ENCODE measurements at places on chromosomes 3 and 15.

- DNase-seq = no peak
Measured at GRCh38 chr15:77798151-77798835, 165.6 kb upstream of the LINGO1 start.

DNA sequence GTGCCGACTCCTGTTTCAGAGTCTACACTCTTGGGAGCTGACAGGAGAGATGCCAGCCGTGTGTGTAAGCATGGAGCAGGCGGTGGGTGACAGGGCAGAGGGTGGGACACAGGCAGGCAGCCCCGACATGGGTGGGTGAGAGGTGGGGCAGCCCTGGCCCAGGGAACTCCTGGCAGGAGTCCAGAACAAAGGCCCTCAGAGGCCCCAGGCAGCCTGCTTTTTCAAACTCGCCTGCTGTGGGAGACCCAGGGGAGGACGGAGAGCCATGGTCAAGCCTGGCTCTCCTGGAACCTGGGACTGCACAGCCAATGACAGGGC, 29.3 kb upstream of the SLC41A3 start:
- no peak for DNase-seq

DNA sequence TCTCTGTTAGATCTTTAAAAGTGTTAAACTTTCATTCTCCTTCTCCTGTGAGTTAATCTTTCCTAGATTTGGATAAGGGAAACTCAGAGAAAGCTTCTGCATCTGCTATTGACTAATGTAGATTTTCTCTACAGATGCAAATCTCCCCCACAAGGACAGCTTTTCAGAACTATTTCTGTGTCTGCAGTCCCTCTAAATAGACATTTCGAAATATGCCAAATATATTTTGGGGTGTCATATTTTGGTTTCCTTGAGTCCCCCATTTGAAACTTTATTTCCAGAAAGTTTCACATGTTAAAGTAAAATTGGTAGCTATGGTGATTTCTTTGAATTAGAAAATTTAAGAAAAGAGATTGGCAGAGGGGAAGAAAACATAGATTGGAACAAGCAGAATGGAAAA, 852.3 kb upstream of the ALCAM start:
- no peak for DNase-seq

GRCh38 chr15:29016518-29016917, 130.7 kb downstream of the APBA2 start:
- DNase-seq = no peak

GRCh38 chr3:109336291-109336861, 970 bp downstream of the DPPA4 start:
- DNase-seq = peak; percentile 26

- DNase-seq = no peak
Measured at GRCh38 chr3:1227111-1227510, 134.3 kb downstream of the CNTN6 start.

DNA sequence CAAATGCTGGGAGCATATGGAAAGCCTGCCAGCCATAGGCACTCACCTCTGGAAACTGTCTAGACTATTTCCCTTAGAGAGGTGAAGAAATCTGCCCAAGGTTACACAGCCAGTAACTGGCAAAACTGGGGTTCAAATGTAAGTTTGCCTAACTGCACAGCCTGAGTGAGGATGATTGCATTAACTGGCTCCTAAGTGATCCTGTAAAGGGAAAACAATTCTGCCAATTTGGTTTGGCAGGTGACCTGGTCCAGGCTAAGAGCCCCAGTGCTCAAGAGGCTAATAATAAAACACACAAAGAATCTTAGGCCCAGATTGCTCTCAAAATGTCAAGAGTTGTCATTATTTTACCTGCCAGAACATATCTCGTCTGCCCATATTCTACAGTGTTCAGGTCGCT, 43.9 kb upstream of the SPRED1 start:
- no peak for DNase-seq

- DNase-seq = no peak
Measured at GRCh38 chr3:46667061-46667621, 26.3 kb downstream of the ALS2CL start.

DNA sequence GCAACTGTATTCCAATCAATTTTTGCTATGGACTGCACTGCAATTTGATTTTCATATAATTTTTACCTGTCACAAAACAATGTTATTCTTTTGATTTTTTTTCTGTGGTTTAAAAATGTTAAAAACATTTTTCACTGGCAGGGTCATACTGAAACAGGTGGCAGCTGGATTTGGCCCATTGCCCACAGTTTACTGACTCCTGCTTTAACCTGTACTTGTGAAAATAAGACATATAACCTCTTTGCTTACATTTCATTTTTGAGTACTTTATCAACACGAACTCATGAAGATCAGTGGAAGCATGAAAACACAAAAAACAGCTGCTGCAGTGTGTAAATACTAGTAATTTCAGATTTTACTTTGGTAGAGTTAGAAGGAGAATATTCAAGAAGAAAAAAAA, 313.1 kb downstream of the WDR72 start:
- DNase-seq = no peak

DNA sequence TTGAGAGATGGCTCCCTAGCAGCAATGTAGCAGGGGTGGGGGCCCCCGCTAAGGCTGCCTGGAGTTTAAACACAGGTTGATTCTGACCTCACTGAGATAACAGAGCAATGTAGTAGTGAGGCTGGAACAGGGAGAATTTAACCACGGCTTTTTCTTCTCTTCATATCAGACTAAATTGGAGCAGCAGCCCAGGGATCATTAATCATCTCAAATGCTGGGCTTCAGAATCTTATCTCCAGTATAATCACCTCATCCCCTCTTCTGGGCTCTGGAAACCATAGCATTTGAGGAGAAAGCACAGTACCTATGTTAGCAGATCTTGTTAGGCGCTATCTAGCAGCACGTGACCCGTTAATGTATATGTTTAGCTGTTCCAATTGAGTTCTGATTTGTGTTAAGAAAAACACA, 25.4 kb upstream of the DET1 start:
- no peak for DNase-seq

GRCh38 chr3:190676481-190676880, 162.6 kb downstream of the IL1RAP start:
- peak; percentile 79 for DNase-seq
